ENCODE measurements at places on chromosomes 12 and 14.

GRCh38 chr12:100632445-100632892 lies 59.0 kb downstream of the GAS2L3 start:
- no peak for DNase-seq

GRCh38 chr12:72010356-72010755 lies 71.7 kb downstream of the TPH2 start:
- DNase-seq, result no peak

DNA sequence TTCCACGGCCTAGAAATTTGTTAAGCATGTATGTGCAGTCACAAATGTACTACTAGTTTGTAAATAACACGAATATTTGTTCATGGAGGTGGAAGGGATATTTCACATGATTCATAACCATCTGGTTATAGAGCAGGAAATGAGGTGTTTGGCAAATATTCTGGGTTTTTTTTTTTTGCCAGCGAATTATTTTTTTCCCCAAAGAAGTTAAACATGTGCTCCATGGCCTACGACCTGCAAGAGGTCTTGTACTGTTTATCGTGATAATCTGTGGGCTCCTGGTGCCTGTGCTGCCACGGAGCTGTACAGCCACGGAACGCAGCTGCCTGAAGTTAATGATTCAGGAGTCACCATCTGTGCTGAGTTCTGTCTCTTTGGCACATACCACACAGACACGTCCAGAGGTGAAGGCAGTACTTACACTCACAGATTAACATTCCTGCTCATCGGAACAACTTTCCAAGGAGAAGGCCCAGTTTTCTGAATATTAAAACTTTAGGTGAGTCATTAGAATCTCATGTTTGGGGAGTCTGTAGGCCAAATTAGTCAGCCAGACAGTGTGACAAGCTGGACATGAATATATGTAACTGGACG lies 156.3 kb downstream of the TMX1 start:
- DNase-seq, result peak; percentile 33

- DNase-seq, result no peak
These were observed 17.9 kb upstream of the SH2B3 start for GRCh38 chr12:111387747-111388323.

DNA sequence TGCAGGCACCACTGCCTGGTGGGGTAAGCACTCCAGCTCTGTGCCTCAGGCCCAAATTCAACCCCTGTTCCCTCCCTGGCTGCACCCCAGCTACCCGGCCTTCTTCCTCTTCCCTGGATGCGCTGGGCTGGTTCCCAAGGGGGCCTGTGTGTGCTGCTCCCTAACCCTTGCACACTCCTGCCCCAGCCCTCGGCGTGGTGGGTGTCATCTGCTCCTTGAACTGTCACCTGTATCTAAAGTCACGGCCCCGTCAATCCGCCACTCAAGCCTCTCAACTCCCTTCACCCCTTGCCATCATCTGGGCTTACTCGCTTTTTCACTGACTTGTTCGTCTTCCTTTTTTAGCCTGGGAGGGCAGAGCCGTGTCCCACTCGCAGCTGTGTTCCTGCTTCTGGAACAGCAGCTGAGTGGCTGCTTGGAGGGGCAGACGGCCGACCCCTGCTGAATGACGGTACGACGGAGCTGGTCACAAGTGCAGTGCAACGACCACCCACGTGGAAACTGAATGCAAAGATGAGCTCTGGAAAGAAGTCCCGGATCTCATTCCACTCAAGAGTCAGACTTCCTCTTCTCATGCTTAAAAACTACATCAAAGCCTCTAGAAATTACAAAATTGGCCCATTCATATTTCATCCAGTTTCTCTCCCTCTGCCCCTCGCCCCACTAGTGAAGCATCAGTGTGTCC lies 138.9 kb downstream of the PIWIL1 start:
- no peak for DNase-seq

GRCh38 chr14:68794130-68794850 lies 1.4 kb upstream of the ZFP36L1 start:
- DNase-seq, result peak; percentile 50

DNA sequence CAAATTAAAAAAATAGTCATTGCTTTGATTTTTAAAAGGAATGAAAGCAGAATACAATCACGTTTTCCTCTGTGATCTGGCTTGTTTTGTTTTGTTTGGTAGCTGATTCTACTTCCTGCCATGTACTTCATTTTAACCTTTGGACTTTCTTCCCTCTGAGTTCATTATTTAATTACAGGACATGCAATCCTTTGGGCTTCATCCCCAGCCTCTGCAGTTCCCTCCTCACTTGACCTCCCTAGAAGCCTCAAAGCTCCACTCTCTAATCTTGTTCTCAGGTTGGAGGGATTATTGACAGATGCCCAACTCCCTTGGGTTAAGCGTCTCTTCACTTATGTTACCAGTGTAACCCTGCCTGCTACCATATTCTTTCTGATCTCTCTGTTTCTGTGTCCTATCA lies 967.9 kb upstream of the SEL1L start:
- DNase-seq, result no peak

- DNase-seq, result no peak
These were observed 108.5 kb upstream of the PLXNC1 start for GRCh38 chr12:94039914-94040313.

- DNase-seq, result no peak
These were observed 29.6 kb downstream of the PNMA1 start for GRCh38 chr14:73684627-73685026.

DNA sequence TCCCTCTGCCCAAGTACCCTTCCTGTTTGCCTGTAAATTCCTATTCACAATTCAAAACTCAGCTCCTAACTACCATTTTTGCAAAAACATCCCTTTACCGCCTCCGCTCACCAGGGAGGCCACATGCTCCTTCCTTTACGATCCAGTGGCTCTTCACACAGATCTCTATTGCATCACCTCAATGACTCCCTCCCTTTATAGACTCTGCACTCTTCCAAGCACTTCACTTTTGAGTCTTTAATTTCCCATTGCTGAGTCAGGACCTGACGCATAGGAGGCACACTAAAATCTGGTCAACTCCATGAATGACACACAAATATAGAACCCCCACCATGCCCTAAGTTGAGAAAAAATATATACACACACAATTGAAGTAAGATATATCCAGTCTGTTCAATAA lies 45.9 kb downstream of the PPP1R13B start:
- no peak for DNase-seq

DNA sequence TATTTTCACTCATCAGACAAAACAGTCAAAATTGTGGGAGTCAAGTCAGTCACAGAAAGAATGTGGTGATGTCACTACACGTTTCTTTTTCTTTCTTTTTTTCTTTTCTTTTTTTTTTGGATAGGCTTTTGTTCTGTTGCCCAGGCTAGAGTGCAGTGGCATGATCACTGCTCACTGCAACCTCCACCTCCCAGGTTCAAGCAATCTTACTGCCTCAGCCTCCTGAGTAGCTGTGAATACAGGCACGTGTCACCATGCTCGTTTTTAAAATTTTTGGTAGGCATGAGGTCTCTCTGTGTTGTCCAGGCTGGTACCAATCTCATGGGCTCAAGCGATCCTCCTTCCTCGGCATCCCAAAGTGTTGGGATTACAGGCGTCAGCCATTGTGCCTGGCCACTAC lies 2.3 kb downstream of the CLECL1 start:
- DNase-seq, result no peak

DNA sequence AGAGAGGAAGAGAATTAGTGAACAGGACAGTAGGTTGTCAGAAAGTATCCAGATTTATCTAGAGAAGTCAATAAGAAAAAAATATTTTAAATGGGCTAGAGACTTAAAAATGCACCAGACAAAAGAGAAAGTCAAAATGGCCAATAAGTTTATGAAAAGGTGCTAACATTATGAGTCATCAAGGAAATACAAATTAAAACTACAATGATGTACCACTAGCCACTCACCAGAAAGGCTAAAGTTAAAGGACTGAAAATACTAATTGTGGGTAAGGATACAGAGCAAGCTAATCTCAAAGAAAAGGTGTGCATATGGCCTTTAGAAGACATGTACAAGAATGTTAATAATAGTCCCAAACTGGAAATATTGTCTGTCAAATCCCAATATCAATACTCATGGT lies 37.7 kb downstream of the C12orf50 start:
- no peak for DNase-seq

DNA sequence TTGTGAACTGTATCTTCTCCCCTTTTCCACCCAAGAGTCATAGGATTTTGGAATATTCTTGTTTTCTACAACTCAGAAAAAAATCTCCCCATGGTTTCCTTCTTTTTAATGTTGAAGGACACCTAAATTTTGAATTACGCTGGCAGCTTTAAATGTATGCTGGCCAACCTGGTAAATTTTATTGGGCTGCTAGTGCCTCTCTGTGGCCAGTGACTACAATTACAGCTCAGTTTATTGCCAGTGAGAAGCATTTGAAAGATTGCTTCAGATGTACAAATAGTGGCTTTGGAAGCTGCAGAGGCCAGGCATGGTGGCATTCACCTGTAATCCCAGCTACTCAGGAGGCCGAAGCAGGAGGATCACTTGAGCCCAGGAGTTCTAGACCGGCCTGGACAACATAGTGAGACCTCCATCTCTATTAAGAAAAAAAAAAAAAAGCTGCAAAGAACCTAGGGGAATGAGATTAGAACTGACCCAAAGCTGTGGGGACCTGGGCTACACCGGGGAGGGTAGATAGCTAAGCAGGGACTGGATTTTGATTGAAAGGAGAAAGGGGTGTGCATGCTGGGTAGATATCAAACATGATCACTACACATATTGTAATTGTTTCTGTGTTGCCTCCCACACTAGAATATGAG lies 7.6 kb upstream of the RAB21 start:
- no peak for DNase-seq

- peak; percentile 85 for DNase-seq
These were observed at the start of gene DDX55 for GRCh38 chr12:123601602-123602489. Gene DDX55, plus strand, starts transcription at chr12:123602099. Its CDS starts 50 bp downstream, at chr12:123602149.

- no peak for DNase-seq
These were observed 519.3 kb downstream of the NOVA1 start for GRCh38 chr14:26078561-26078960.

GRCh38 chr14:35213143-35213788 lies 78.9 kb upstream of the PSMA6 start:
- DNase-seq, result no peak

DNA sequence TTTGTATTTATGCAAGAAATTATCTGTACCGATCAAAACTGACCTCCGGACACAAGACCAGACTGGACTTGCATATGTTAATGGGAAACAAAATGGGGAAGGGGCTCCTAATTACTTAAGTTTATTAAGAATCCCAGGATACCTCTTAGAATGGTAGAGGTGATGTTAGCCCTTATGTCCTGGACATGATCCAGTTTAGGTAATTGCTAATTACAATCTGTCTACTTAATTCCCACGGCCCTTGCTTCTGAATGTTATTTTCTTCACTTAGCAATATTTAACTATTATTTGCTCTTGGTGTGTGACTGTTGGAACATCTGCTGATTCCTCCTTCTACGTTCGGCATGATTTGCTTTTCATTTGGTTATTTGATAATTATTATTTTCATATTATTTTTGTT lies 644.0 kb downstream of the DIO2 start:
- no peak for DNase-seq

DNA sequence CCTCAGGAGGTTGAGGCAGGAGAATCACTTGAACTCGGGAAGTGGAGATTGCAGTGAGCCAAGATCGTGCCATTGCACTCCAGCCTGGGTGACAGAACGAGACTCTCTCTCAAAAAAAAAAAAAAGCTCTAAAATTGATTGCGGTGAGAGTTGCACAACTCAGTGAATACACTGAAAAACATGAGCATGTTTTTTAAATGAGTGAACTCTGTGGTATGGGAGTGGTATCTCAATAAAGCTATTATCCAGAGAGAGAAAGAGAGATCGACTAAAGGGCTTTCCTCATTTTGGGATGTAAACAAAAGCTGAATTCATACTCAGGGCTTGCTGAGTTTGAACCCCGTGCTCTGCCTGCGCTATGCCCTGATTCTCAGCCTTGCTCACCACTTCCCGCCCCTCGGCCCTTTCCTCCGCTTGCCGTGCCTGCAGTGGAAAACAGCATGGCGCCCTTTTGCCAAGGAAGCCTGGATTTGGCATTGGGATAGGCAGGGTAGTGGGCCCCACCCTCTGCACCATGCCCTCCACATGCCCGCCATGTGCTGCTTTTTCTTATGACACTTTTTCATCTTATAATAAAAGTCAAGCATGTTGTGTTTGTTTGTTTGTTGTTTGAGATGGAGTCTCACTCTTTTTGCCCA lies 102.5 kb downstream of the LGMN start:
- no peak for DNase-seq

DNA sequence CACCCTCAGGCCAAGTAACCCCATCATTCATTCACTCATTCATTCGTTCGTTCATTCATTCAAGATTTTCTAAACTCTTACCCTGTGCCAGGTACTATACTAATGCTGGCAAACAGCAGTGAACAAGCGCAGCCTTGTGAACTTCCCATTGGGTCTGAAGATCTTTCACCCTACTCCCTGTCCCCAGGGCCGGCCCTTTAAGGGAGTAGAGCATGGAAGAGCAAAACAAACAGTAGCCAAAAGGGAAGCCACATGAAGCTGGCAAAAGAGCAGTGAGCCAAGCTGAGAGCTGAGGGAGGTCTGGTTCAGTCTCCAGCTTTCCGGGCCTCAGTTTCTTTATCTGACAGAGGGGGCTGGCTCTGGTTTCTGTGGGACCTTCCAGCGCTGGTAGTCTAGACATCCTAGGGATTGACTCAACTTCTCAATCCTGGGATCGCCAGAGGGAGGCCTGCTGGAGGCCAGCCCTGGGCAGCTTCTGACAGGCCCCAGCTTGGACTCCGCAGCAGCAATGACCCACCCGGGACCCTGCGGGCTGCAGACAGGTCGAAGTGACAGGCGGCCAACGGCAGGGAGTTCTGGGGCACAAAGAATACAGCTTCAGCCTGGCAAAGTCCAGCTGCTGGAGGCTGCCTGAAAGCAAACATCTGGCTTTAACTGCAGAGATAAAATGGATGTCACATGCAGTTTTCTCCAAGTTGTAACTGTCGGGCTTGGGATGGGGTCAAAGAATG lies 27.1 kb downstream of the ACTN1 start:
- DNase-seq, result no peak

GRCh38 chr14:35867280-35867629 lies 41.1 kb downstream of the BRMS1L start:
- no peak for DNase-seq

- DNase-seq, result no peak
These were observed 47.2 kb downstream of the MYF5 start for GRCh38 chr12:80763874-80764273.

Measured in glutamatergic neuron (in vitro differentiated cells).